ENCODE measurements at places on chromosomes 1 and 21. TPM values are rescaled to one million over a fixed set of nuclear protein-coding genes. Genes with fewer than 3 reads are reported as not detected.

Gene NUP210L
- total RNA-seq = not detected

Gene C1orf185
- not detected for total RNA-seq

Gene KRTAP10-9
- total RNA-seq = not detected

Gene FCGR3B
- total RNA-seq = not detected

Gene NCF2
- total RNA-seq = not detected
